ENCODE measurements at places on chromosomes 16 and 17. TPM values are rescaled to one million over a fixed set of nuclear protein-coding genes. Genes with fewer than 3 reads are reported as not detected.

GRCh38 chr17:66920950-66921349 is 43.6 kb upstream of the CACNG4 start:
- no peaks in the 10 kb centered on the region for H3K27me3 ChIP-seq
- peaks cover 2% of the 10 kb centered on the region for H3K4me1 ChIP-seq
- no peak for DNase-seq
- no peak overlapping the region for H3K4me3 ChIP-seq

- H3K36me3 ChIP-seq: peaks cover 66% of the 10 kb centered on the region
- no peaks in the 10 kb centered on the region for H3K27me3 ChIP-seq
- no peak overlapping the region for H3K27ac ChIP-seq
- no peak for DNase-seq
- no peak overlapping the region for H3K4me3 ChIP-seq
Measured at GRCh38 chr17:17172990-17173389, 33.1 kb downstream of the PLD6 start.

DNA sequence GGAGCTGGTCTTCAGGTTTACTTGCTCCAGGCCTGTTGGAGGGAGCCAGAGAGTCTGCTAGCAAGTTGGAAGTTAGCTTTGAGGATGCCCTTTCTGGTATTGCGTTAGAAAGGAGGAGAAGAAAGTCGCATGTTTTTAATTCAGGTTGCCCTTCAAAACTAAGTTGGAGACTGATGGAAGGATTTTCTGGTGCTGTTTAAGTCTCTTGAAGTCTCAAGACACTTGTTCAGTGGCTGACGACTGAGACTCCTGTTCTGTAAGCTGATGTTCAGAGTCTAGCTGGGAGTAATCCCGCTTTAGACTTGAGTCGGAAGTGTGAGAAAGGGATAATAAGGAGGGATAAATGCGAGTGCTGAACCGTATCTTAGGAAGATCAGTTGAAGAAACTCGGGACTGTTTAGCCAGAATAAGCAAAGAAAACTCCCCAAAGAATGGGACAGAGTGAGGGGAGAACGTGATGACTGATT is 740 bp downstream of the AATF start:
- no peak for DNase-seq
- H3K4me1 ChIP-seq: peaks cover 45% of the 10 kb centered on the region
- peaks cover 53% of the 10 kb centered on the region for H3K36me3 ChIP-seq
- peak overlapping the region; percentile 85 for H3K27ac ChIP-seq
- H3K4me3 ChIP-seq: peak overlapping the region; percentile 90

DNA sequence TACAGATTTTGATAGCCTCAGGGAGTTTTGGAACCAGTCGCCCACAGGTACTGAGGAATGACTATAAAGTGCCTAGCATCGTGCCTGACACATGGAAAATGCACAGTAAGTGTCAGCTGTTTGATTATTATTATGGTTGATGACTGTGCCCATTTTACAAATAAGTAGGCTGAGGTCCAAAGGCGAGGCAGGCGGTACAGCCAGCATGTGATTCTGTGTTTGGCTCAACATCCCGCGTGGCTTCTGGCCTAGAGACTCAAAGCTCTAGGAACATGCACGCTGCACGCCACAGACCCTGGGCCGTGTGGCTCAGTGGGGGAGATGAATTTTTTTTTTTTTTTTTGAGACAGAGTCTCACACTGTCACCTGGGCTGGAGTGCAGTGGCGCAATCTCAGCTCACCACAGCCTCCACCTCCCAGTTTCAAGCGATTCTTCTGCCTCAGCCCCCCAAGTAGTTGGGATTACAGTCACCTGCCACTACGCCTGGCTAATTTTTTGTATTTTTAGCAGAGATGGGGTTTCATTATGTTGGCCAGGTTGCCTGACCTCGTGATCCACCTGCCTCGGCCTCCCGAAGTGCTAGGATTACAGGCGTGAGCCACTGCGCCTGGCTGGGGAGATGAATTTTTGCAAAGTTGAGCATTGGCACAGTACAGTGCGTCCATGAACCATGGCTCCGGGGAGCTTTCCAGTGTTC is 57.7 kb downstream of the NKD1 start:
- peaks cover 65% of the 10 kb centered on the region for H3K27me3 ChIP-seq
- no peaks in the 10 kb centered on the region for H3K4me1 ChIP-seq
- no peak overlapping the region for H3K27ac ChIP-seq
- no peaks in the 10 kb centered on the region for H3K36me3 ChIP-seq
- no peak overlapping the region for H3K4me3 ChIP-seq
- DNase-seq: no peak

DNA sequence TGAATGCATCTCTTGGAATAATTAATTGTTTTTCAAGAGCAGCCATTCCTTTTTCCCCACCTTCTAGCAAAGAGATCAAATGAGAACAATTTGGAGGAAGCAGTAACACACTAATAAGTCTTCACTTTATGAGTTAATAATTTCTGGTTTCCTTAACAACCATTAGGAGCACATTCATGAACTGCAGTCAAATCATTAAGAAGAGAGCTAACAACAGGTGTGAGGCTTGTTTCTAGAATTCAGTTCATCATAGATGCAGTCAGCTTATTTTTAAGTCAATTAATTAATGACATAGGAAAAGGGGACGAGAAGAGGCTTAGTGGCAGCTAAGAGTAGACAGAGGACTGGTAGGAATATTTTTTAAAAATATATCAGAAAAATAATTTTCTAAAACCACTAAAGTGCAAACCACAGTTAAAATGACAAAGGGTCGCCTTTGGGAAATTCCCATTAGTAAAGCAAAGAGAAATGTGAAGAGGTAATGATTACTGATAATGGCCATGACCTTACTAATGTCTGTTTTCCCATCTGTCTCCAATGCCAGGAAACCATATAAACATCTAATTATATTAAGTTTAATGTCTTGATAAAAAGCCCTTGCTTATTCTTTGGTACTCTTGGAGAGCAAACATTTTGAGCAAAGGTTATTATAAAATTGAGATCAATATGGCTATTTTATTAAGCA is 184.2 kb downstream of the KCNJ2 start:
- no peak overlapping the region for H3K4me3 ChIP-seq
- no peaks in the 10 kb centered on the region for H3K36me3 ChIP-seq
- no peaks in the 10 kb centered on the region for H3K27me3 ChIP-seq
- DNase-seq: no peak

DNA sequence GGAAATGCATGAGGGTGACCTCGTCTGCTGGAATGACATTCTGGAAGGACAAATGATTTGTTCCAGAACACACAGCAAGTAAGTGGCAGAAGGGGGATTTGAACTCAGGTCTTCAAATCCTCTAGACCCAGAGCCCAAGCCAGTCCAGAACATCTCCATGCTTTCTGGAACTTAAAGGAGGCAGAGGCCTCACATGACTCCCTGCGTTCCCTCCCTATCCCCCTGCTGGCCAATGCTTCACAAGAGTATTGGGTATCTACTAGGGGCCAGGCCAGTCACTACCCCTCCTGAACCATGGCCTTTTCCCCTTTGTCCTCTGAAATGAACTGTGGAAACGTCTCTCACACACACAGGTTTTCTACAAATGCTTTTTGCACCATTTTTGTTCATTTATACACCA is 7.6 kb upstream of the BEAN1 start:
- H3K36me3 ChIP-seq: no peaks in the 10 kb centered on the region
- peaks cover 15% of the 10 kb centered on the region for H3K27me3 ChIP-seq
- no peak for DNase-seq
- peaks cover 8% of the 10 kb centered on the region for H3K4me1 ChIP-seq
- H3K27ac ChIP-seq: no peak overlapping the region

- H3K4me3 ChIP-seq: no peak overlapping the region
- no peak for DNase-seq
- no peaks in the 10 kb centered on the region for H3K4me1 ChIP-seq
- no peaks in the 10 kb centered on the region for H3K36me3 ChIP-seq
- H3K27ac ChIP-seq: no peak overlapping the region
- H3K27me3 ChIP-seq: peaks cover 96% of the 10 kb centered on the region
Measured at GRCh38 chr17:73684183-73684582, 39.9 kb upstream of the SDK2 start.

GRCh38 chr17:9937241-9937761 is 32.2 kb upstream of the RCVRN start:
- H3K4me1 ChIP-seq: no peaks in the 10 kb centered on the region
- H3K36me3 ChIP-seq: no peaks in the 10 kb centered on the region
- H3K27ac ChIP-seq: no peak overlapping the region
- no peaks in the 10 kb centered on the region for H3K27me3 ChIP-seq

DNA sequence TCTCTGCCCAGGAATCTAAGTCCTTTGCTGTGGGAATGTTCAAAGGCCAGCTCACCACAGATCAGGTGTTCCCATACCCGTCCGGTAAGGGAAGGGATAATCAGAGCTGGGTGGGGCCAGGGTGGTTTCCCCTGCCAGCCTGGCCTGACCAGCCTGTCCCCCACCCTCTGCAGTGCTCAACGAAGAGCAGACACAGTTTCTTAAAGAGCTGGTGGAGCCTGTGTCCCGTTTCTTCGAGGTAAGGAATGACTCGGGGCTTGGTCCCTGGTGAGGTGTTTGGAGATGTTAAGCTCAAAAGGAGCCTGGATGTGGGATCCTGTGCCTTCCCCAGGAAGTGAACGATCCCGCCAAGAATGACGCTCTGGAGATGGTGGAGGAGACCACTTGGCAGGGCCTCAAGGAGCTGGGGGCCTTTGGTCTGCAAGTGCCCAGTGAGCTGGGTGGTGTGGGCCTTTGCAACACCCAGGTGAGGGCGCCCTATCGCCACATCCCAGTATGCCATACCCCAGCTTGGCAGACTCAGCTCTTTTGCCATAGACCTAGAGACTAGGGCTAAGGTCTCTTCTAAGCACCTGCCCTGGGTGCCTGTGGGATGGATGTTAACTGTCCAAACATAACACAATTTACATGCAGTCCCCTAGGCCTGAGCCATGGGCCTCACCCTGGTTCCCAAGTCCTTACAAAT is 997 bp downstream of the ACADVL start:
- peaks cover 48% of the 10 kb centered on the region for H3K36me3 ChIP-seq
- DNase-seq: peak; percentile 60
- H3K27me3 ChIP-seq: peaks cover 13% of the 10 kb centered on the region
- H3K4me3 ChIP-seq: peak overlapping the region; percentile 96

DNA sequence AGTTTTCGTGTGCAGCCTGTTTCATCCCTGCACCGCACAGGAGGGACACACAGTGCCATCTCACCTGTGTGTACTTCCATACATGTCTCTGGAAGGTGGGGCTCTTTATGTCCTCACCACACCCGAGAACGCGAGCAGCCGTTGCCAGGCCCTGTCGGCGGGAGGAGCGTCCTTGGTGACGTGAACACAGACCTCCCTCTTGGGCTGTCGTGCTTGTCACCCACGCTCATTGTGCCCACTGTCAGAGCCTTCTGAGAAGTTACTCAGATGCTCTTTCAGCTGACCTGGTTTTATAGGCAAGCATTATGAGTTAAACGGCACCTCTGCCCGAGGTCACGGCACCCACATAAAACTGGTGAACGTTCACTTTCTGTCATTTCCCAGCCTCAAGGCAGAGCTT is 40.2 kb downstream of the ZNF750 start:
- no peaks in the 10 kb centered on the region for H3K4me1 ChIP-seq
- no peak overlapping the region for H3K4me3 ChIP-seq
- DNase-seq: no peak
- peaks cover 18% of the 10 kb centered on the region for H3K36me3 ChIP-seq

- no peak overlapping the region for H3K4me3 ChIP-seq
- H3K4me1 ChIP-seq: peaks cover 34% of the 10 kb centered on the region
- H3K27ac ChIP-seq: no peak overlapping the region
- DNase-seq: peak; percentile 14
- H3K27me3 ChIP-seq: no peaks in the 10 kb centered on the region
Measured at GRCh38 chr17:7313088-7313889, 1.9 kb downstream of the GPS2 start.

- DNase-seq: no peak
- no peaks in the 10 kb centered on the region for H3K27me3 ChIP-seq
- H3K27ac ChIP-seq: peak overlapping the region; percentile 81
- H3K4me1 ChIP-seq: no peaks in the 10 kb centered on the region
- H3K36me3 ChIP-seq: peaks cover 15% of the 10 kb centered on the region
- peak overlapping the region; percentile 87 for H3K4me3 ChIP-seq
Measured at GRCh38 chr17:18225642-18226283, 328 bp downstream of the LLGL1 start.

DNA sequence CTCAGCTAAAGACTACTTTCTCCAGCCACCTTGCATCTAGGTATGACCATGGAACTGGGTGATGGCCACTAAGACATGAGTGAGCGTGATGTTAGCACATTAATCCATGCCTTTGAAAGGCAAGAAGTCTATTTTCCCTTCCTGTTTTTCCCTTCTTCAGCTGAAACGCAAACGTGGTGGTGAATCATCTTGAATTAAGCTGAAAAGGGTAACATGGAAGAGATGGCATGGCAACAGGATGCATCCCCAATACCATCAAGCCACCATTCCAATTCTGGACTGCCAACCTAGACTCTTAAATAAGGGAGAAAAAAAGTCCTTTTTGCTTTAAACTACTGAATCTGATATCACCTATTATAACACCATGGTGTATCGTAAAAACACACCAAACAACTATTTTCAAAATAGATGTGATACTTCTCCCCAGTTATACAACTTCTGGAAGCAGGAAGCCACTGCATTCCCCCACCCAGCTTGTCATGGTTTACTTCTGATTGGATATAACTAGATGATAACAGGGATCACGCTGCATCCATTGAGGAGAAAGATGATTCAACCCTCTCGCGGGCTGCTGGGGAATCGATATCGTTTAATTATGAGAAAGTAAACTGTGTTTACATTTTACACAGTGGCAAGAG is 368.6 kb downstream of the CDH13 start:
- H3K27ac ChIP-seq: no peak overlapping the region
- H3K4me3 ChIP-seq: no peak overlapping the region
- no peaks in the 10 kb centered on the region for H3K27me3 ChIP-seq
- no peaks in the 10 kb centered on the region for H3K4me1 ChIP-seq

DNA sequence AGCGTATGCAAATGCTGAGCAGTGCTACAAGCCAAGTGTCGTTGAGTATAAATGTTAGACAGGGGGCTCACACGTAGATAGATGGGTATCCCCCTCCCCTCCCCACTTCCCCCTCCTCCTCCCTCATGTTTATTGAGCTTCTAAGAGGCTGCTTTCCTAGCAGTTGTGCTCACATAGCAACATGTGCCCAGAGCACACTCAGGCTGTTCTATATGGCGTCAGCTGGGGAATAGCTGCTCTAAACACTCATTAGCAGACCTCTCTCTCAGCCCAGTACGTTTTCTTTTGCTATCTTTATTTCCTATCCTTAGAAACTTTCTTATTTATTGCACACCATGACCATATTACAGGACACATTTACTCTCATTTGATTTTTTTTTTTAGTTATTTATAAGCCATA is 1.8 kb downstream of the KCNJ2 start:
- no peak overlapping the region for H3K27ac ChIP-seq
- H3K4me3 ChIP-seq: no peak overlapping the region
- H3K27me3 ChIP-seq: peaks cover 67% of the 10 kb centered on the region
- peaks cover 18% of the 10 kb centered on the region for H3K4me1 ChIP-seq

RNF222 gene
- total RNA-seq: not detected

OTOP3 gene
- not detected for total RNA-seq

TMUB2 gene
- total RNA-seq: 56.0 TPM

AATK gene
- not detected for total RNA-seq

TP53TG3B gene
- total RNA-seq: not detected

SAMD14 gene
- not detected for total RNA-seq

C17orf50 gene
- not detected for total RNA-seq

ULK2 gene
- 4.3 TPM for total RNA-seq

C16orf86 gene
- total RNA-seq: 0.66 TPM
